ENCODE measurements at places on chromosomes 2 and 18. TPM values are rescaled to one million over a fixed set of nuclear protein-coding genes. Genes with fewer than 3 reads are reported as not detected.

RUFY4 gene
- total RNA-seq = not detected

PTPRN gene
- 0.21 TPM for total RNA-seq

GRP gene
- total RNA-seq = not detected

WNT6 gene
- not detected for total RNA-seq

UGT1A3 gene
- not detected for total RNA-seq

GRCh38 chr2:237324405-237324831, 89.5 kb downstream of the COL6A3 start:
- no peak for DNase-seq

GRCh38 chr18:11150271-11150615, 874 bp upstream of the PIEZO2 start:
- DNase-seq = no peak

GRCh38 chr2:162164802-162165201, 12.8 kb upstream of the GCG start:
- DNase-seq = no peak

- no peak for DNase-seq
These were observed 19.2 kb upstream of the EML6 start for GRCh38 chr2:54704238-54704637.

GRCh38 chr2:7609556-7609955, 692.3 kb downstream of the RNF144A start:
- DNase-seq = no peak

- DNase-seq = no peak
These were observed 84.5 kb downstream of the POU3F3 start for GRCh38 chr2:104938231-104938941.

- DNase-seq = no peak
These were observed 1.1 kb downstream of the SPAG16 start for GRCh38 chr2:213285404-213285803.

GRCh38 chr2:169504651-169505050, 4.9 kb upstream of the KLHL41 start:
- DNase-seq = no peak

GRCh38 chr2:19609266-19609665, 250.8 kb upstream of the OSR1 start:
- DNase-seq = no peak

All from Daoy (cell line).